ENCODE measurements at places on chromosomes 7 and 10. TPM values are rescaled to one million over a fixed set of nuclear protein-coding genes. Genes with fewer than 3 reads are reported as not detected.

MYO1G gene
- total RNA-seq, result 1.6 TPM

SYT15 gene
- 1.0 TPM for total RNA-seq

ZNF467 gene
- 2.1 TPM for total RNA-seq

CLDN15 gene
- 2.1 TPM for total RNA-seq

RARRES2 gene
- 54.3 TPM for total RNA-seq

CPA2 gene
- 0.52 TPM for total RNA-seq

MSMB gene
- total RNA-seq, result not detected

RAB19 gene
- total RNA-seq, result 0.52 TPM

SLC13A1 gene
- total RNA-seq, result not detected

MLXIPL gene
- 1.6 TPM for total RNA-seq

ATOH7 gene
- total RNA-seq, result not detected

BET1 gene
- 19.3 TPM for total RNA-seq

MARVELD1 gene
- 17.2 TPM for total RNA-seq

OR2A5 gene
- not detected for total RNA-seq

DENND2A gene
- total RNA-seq, result 32.4 TPM

EBF3 gene
- total RNA-seq, result 33.4 TPM

PARD3 gene
- 88.7 TPM for total RNA-seq

CDNF gene
- total RNA-seq, result 1.0 TPM

ARID5B gene
- total RNA-seq, result 27.7 TPM

PHKG1 gene
- total RNA-seq, result 48.0 TPM

CALCR gene
- total RNA-seq, result 5.2 TPM

CABCOCO1 gene
- total RNA-seq, result 1.0 TPM

TMEM196 gene
- 0.52 TPM for total RNA-seq

KIAA1549 gene
- 4.2 TPM for total RNA-seq

FAM200A gene
- 6.8 TPM for total RNA-seq

CHRM2 gene
- total RNA-seq, result 0.52 TPM

UBE3C gene
- 78.8 TPM for total RNA-seq

LRRC18 gene
- total RNA-seq, result under 0.01 TPM

KAZALD1 gene
- total RNA-seq, result 23.5 TPM

SLIT1 gene
- under 0.01 TPM for total RNA-seq

EGR2 gene
- 3.7 TPM for total RNA-seq

ASAH2B gene
- total RNA-seq, result 2.6 TPM

TYW1 gene
- total RNA-seq, result 21.9 TPM

PDE6C gene
- not detected for total RNA-seq

UNCX gene
- total RNA-seq, result not detected

CNNM1 gene
- total RNA-seq, result not detected

CC2D2B gene
- total RNA-seq, result 1.6 TPM

SAP25 gene
- not detected for total RNA-seq

POLR2J3 gene
- total RNA-seq, result 20.4 TPM

FLNC gene
- 611 TPM for total RNA-seq

MGAM2 gene
- under 0.01 TPM for total RNA-seq

SMARCD3 gene
- 101 TPM for total RNA-seq

NAT16 gene
- total RNA-seq, result not detected

BTBD16 gene
- not detected for total RNA-seq
